ENCODE measurements at places on chromosomes 1 and 21.

GRCh38 chr1:19946971-19947370 is 23.6 kb upstream of the PLA2G2E start:
- no peak for DNase-seq

DNA sequence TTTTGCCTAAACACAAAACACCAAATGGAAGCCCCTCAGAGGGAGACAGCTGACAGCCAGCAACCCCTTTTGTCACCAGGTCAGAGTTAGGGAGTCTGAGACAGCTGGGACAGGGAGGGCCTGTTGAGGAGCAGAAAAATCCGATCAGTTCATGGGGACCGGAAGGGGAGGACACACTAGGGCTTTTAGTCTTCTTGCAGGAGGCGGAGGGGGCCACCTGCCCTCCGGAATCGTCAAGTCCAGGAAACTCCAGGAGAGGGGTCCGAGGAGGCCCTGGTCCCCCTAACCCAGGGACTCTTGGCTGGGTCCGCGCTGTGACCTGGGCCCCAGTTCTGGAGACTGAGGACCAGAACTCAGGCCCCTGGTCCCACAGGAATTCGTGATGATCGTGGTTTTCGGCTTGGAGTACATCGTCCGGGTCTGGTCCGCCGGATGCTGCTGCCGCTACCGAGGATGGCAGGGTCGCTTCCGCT is 34.2 kb downstream of the KCNQ4 start:
- no peak for DNase-seq

DNA sequence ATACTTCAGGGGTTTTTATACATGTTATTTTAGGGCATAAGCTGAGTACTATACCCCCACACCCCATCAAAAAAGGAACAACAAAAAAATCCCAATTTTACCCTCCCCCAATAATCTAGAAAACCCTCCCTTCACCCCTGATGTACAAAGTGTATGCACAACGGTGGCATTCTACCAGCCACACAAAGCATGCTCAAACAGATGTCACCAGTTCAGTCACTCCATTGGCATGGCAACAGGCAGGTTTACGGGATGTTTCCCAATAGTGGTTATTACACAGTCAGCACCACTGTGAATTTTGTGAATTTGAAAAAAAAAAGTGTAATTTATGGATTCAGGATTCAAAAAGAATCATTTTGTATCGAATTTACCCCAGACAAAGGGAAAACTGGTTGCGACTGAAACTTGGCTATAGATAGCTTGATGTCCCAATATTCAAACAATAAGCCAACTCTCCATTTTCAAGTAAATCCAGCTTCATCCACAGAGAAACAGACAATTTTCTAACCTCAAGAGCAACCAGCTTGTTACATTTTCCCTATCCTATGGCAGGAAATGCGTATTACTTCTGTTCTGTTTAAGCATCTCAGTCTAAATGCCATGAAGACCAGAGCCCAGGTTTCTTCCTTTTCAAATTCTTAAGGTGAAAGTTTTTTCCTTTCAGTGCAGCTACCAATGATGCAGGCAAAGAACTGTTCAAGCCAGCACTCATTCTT is 34.0 kb upstream of the SLC45A3 start:
- DNase-seq: no peak

- DNase-seq: peak; percentile 74
Measured at GRCh38 chr1:31762726-31763670, 1.1 kb downstream of the ADGRB2 start.

- no peak for DNase-seq
Measured at GRCh38 chr1:243657793-243658192, 192.2 kb downstream of the AKT3 start.

DNA sequence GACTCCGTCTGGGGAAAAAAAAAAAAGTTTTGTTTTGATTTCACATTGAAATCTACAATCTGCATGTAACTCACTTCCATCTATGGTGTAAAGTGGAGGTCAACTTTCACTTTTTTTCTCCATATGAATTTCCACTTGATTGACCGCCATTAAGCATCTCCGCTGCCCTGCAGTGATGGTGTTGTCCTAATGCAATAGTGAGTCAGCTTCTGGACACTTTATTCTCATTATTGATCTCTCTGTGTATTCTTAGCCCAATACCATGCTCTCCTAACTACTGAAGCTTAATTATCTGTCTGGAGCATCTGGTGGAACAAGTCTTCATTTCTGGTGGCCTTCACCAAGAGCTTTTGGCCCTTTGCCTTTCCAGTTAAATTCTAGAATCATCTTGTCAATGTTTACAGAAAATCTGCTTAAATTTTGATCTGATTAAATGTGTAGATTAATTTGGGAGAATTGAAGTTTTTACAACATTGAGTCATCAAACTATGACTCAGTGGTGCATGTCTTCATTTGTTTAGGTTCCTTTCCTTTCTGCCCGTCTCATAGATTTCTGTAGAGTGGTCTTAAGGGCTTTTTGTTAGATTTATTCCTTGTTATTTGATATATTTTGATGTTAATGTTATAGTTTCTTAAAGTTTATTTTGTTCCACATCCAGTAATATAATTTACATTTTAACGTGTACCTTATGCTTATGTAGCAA is 181.5 kb downstream of the PRDM2 start:
- no peak for DNase-seq

GRCh38 chr1:27451343-27451742 is 38.6 kb downstream of the WASF2 start:
- DNase-seq: no peak

GRCh38 chr1:154835531-154836324 is 34.4 kb downstream of the KCNN3 start:
- DNase-seq: no peak

DNA sequence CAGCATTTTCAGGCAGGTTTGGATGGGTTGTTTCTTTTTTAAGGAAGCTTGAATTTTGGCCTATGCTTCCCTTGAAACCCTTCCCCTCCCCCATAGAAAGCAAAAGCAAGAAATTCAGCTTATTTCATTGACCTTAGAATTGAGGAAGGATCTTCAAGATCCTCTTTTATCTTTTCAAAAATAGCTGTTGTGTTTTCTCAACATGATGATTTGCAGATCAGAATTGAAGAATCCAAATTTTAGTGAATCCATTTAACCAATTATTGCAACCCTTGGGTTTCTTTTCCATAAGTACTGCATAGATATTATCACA is 73.7 kb downstream of the LRRC8C start:
- no peak for DNase-seq

- DNase-seq: no peak
Measured at GRCh38 chr1:153341431-153341934, 7.2 kb downstream of the PGLYRP4 start.

DNA sequence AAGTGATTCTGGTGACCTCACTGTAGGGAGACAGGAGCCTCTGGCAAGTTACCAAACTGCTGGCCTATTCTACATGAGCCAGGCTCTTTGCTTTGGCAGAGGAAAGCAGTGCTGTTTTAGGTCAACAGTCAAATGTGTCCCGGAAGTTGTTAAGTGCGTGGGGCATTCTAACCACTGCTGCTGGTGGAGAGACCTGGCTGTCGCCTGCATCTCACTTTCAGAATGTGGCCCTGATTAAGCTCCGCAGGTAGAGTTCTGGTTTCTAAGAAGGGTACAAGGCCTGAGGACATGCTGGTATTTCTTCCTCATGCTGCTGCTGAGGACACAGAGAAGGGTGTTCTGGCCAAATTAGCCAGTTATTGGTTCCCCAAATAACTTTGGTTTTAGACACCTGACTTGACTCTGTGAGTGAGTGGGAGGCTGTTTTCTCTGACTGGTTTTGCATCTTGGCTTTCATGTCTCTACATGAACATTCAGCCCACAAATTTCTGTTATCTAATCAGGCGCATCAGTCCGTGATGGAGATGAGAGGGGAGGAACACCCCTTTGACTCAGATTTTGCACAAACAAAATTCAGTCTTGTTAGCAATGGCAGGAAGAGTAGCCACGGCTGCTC is 120.8 kb downstream of the LMO4 start:
- no peak for DNase-seq

- DNase-seq: no peak
Measured at GRCh38 chr1:8448911-8449661, 131.2 kb downstream of the SLC45A1 start.

DNA sequence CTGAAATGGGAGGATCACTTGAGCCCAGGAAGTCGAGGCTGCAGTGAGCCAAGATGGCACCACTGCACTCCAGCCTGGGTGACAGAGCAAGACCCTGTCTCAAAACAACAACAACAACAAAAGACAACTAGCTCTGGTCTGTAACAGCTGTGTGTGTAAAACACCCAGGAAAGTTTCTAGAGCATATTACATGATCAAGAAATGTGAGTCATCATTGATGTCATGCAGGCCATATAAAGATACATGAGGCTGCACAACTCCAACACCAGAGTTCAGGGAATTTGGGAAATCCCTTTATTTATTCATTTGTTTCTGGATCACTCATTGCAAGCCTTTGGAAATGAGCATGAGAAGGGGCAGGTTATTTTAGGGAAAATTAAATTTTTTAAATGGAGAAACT is 50.3 kb upstream of the CTPS1 start:
- no peak for DNase-seq

- no peak for DNase-seq
Measured at GRCh38 chr1:65497256-65497830, 76.9 kb downstream of the LEPR start.

GRCh38 chr1:207799989-207800648 is 48.3 kb downstream of the CD46 start:
- DNase-seq: no peak

DNA sequence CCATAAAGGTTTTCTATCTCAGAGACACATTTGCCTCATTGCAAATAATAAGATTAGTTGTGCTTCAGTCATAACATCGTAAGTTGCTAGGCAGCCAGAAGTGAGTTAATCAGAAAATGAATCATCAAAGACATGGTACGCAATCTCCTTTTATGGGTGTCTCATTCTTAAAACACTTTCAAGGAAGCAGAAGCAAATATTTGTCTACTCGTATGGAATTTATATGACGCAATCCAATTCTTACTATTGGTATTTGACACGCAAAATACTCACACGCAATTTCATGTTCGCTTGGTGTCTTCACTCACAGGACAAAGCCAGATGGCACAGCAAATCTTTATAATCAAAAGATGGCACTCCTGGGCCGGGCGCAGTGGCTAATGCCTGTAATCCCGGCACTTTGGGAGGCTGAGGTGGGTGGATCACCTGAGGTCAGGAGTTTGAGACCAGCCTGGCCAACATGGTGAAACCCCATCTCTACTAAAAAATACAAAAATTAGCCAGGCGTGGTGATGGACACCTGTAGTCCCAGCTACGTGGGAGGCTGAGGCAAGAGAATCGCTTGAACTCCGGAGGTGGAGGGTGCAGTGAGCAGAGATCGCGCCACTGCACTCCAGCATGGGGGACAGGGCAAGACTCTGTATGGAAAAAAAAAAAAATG is 56.4 kb downstream of the HLCS start:
- no peak for DNase-seq

DNA sequence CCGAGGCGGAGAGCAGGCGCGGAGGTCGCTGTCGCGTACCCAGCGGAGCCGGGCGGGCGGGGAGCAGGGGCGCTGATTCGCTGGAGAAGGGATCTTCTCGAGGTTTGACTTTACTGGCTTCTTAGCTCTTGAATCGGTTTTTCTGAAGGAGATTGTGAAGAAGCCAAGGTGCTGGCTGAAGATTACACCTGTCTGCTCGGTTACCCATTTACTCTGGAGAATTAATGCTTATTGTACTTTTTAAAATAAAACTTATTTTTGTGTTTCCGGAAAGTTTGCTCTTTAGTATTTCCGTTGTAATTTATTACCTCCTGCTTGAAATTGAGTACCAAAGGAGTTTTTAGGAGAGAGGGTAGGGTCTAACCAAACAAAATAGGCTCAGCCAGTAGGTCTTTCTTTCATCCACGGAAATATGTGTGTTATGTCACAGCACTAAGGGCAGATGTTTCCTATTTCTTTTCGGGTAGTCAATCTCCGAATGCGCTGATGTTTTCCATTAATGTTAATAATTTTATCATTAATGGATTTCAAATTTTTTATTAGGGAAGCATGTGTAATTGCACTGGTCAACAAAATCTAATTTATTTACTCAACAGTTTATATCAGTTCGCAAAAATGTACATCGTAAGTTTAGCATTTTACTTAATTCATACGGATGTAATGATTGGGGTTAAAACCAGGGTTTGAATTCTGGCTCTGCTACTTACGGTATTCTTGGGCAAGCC is 510 bp upstream of the GNG5 start:
- no peak for DNase-seq

DNA sequence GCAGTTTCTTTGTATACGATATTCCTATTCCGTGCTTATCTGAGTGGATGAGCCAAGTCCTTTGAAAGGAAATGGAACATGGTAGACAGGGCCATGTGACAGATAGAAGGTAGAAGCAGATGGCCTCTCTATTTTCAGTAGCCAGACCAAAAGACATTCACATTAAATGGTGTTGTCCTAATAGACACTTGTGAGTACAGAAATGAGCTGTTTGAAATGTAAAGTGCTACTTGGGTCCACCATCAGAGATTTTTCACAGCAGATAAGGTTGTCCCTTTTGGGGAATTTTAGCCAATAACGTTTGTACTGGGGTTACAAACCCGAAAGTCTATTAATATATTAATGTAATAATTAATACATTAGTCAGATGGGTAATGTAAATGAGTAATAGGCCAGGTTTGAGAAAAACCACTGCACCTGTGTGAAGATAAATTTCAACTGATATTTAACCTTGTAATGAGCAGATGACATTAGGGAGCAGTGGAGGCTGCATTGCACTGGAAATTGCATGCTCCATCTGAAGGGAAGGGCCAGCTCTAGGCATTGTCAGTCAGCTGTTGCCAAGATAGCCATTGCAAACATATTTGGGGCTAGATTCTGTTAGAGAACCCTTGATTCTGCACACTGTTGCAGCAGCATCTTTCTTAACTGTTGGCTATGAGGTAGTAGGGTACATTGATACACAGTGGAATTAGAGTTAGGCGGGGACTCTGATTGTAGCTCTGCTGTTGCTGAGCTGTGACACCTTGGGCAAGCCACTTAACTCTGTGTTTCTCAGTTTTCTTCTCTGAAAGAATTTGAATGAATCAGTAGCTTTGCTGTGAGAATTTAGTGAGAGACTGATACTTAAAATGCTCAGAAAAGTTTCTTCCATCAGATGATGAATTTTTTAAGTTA is 43.8 kb downstream of the FGGY start:
- no peak for DNase-seq

- no peak for DNase-seq
Measured at GRCh38 chr21:26845759-26846035, 488 bp upstream of the ADAMTS1 start.

DNA sequence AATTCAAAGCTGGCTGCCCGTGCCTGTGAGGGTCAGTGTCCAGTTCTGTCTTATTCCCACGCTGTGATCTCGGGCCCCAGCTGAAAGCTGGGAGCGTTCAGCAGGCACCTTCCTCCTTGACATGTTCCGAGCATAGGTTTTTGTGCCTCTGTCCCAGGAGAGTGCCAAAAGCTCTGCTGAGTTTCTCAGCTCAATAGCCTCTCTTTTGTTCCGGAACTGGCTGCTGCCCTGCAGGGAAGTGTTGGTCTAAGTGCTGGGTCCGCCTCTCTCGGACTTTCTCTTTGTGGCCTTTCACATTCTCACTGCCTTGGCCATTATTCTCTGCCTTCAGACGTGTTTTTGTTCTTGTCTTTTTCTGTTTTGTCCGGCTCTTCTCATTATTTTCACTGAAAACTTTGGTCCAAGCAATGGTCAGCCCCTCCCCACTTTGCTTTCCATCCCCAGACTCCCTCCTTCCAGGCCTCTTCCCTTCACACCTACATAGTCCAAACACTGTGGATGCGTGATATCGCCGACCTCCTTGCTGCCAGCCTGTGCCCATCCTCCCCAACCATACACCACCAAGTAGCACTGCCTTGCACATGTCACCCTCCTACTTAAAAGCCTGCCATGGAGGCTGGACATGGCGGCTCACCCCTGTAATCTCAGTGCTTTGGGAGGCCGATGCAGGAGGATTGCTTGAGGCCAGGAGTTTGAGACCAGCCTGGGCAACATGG is 233.8 kb downstream of the RHOU start:
- DNase-seq: no peak

- no peak for DNase-seq
Measured at GRCh38 chr1:27346991-27347624, 5.3 kb downstream of the SYTL1 start.
